Stimulated activated CD4-positive, alpha-beta T cell treated with anti-CD3 and anti-CD28 coated beads, Interleukin-1b, Interleukin-23, amount 100 ng/mL, for 4 hours (primary cell): ENCODE measurements at places on chromosomes 16 and 17.

DNA sequence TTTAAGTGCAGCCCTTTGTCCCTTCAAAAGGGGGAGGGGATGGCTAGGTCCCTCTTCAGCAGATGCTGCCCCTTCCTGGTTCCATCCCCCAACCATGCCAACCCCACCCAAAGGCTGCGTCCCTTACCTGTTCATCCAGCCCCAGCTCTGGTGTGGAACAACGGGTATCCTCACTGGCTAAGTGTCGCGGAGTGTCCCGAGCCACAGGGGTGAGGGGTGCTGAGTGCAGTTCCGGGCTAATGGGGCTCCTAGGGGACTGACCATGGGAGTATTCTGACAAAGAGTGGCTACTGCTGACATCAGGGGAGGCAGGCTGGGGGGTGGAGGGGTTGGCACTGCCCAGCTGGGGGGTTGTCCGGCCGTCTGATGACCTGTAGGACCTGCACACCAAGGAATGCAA lies 32.9 kb downstream of the STH start:
- no peak for DNase-seq

- no peak for DNase-seq
Measured at GRCh38 chr17:75739174-75739573, 17.9 kb downstream of the ITGB4 start.

DNA sequence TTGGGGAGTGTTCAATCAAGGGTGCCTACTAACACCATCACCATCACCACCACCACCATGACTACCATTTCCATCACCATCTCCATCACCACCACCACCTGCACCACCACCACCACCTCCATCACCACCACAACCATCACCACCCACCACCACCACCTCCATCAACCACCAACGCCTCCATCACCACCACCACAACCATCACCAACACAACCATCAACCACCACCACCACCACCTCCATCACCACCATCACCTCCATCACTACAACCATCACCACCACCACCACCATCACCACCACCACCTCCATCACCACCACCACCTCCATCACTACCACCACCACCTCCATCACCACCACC lies 15.7 kb downstream of the MARCHF10 start:
- DNase-seq, result no peak

- no peak for DNase-seq
Measured at GRCh38 chr16:57020651-57021050, 31.3 kb downstream of the NLRC5 start.

DNA sequence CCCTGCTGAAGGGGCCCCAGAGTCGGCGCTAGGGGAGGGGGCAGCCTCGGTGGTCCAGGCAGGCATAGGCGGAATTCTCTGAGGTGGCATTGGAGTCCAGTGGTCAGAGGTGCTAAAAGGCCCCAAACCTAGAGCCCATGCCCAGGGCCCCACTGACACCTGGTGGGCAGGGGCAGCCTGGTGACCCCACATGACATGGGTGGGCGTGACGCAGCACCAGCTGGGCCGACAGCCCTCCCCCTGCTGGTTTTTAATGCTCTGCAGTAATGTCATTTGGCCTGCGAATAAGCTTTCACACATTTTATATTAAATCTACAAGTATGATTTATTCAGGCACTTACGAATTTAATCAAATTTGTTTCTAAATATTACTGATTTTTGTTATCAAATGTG lies 2.1 kb upstream of the RNPS1 start:
- no peak for DNase-seq

DNA sequence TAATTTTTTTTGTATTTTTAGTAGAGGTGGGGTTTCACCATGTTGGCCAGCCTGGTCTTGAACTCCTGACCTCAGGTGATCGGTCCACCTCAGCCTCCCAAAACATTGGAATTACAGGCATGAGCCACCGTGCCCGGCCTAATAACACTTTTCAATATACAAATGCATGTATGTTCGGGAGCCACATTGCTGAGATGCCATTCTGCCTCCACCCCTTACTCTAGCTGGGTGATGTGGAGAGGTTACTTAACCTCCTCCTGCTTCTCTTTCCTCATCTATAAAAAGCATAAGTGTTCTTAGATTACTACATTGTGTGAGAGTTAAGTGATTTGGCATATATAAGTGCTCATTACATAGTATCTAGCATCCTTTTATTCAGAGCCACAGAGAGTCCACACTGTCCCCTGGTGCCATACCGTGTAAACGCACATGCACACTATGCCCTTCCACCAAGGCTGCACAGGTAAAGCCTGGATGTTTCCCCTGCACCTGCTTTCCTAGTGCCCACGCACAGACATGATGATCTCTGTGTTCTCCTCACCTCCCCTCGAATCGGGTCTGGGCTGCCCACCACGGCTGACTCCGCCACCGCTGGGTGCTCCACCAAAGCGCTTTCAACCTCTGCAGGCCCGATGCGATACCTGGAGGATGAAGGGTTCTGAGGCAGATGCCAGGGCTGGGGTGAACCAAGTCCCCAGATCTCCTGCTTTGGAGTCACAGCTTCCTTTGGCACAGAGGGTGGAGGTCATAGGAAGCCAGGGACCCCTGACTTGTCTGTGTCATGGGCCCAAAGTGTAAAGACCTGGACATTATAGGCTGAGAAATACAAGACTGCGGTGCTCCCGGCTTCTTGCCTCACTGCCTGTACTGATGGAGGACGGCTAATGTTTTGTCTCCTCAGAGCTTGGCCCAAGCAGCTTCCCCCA lies 49.0 kb upstream of the ACSM2B start:
- no peak for DNase-seq

DNA sequence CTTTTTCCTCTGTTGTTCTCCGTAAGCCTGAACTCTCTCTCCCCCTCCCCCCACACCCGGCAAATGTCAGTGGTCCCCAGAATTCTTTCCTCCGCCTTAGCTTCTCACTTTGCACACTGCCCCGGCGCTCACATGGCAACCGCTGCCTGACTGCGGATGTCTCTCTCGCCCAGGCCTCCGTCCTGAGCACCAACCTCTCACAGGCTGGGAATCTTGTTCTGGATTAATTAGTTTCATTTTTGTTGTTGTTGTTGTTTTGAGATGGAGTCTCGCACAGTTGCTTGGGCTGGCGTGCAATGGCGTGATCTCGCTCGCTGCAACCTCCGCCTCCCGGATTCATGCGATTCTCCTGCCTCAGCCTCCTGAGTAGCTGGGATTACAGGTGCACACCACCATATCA lies 16.7 kb downstream of the C17orf100 start:
- DNase-seq, result no peak

GRCh38 chr17:11969565-11969964 lies 27.7 kb downstream of the ZNF18 start:
- no peak for DNase-seq

DNA sequence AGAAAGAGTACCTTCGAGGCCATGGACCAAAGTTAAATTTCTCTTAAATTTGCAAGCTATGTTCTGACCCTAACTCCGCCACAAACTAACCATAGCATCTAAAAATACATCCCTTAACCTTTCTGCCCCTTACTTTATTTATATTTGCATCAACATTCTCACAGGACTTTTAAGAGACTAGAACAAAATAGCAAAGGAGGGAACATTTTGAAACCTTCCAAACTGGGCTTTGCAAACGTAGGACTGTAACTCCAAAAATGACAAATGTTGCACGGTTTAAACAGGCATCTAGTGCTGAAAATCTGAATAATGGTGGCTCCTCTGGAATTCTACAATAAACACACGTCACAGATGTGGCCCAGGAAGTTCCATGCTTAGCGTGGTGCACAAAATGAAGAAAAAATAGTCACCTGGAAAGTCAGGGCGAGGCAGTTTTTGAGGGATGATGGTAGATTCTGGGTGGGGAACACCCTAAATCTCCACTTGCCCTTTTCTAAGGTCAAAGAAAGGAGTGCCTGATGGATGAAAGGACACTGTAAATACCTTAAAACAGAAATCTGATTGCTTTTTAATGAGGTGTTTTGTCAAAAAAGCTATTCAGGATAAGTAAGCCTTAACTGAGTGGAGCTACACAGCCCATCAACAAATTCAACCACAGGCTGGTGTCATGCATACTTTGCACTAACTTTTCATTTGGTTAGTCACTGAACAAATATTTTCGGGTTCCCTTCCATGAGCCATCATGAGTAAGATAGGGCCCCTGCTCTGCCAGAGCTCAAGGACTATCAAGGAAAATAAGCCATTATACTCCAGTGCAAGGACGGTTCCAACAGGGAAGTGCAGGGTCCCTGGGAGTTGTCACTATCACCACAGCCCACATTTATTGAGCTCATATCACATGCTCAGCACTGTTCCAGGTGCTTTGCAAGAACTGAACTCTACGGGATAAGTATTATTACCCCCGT lies 21.2 kb downstream of the ARHGAP17 start:
- DNase-seq, result no peak

GRCh38 chr17:79183293-79184158 lies 108.9 kb downstream of the ENGASE start:
- no peak for DNase-seq

DNA sequence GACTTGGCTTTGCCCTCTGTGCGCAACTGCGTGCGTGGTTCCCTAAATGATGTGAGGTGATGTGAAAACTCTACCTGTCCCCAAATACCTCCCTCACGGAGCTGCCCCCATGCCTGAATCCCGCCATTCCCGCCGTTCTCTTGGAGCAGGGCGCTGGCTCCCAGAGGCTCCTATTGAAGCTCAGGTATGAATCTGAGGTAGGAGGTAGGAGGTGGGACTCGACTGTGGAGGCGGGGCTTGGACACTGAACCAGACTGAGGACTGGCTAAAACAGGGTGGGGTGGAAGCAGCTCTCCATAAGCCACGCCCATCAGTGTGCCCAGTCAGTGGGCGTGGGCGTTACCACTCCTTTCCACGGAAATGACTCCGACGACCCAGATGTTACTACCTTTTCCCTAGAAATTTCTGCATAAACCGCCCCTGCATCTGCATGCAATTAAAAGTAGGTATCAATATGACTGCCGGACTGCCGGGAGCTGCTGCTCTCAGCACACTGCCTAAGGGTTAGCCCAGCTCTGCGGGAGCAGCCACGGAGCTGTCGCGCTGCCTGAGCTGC lies 41.0 kb downstream of the FOXL1 start:
- no peak for DNase-seq

DNA sequence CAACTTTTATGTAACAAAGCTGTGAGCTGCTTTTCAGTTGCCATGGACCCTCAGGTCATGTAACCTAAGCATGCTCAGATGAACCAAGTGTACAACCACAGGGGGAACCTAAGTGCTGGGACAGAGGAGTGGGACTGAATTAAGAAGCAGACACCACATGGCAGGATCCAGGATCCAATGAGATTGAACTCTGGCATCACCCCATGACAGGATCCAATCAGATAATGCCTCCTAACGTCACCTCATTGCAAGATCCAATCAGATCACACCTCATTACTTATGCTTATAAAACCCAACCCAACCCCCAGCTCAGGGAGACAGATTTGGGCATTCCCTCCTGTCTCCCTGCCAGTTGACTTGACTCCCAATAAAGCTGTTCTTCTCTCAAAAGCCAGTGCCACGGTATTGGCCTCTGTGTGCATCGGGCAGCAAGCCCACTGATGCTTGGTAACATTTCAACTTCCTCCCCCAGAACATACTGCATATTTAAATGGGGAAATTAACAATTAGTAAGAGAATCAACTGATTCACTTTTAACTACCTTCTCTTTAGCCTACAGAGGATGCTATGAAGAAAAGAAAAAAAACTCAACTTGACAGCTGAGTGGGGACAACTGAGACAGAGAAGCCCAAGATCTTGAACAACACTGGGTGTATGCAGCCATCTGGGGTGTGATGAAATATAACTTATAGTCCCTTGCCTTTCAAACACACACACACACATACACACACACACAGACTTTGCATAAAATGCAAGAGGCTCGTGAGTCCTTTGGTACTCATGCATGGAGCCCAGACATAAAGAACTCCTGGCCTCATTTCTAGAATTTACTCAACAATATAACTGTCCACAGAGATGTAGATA lies 148.4 kb downstream of the SLC39A11 start:
- no peak for DNase-seq

DNA sequence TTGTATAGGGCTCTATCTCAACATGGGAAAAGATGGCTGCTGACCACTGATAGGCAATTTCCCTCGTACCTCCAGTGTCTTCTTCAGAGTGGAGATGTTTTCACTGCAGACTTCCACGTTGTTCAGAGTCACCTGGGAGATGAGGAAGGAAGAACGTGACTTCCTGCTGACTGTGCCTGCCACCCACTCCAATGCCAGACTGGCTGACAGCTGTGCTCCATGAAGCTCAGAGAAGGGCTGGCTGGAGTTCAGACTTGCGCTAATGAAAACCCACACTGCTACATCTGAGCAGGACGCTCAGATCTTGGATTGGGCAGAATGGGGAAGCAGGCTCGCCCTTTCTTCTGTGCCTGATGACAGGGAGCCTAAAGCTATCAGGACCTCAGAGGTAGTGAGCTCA lies 33.1 kb downstream of the COG4 start:
- no peak for DNase-seq

GRCh38 chr16:4511441-4512082 lies 27.0 kb downstream of the CDIP1 start:
- no peak for DNase-seq

DNA sequence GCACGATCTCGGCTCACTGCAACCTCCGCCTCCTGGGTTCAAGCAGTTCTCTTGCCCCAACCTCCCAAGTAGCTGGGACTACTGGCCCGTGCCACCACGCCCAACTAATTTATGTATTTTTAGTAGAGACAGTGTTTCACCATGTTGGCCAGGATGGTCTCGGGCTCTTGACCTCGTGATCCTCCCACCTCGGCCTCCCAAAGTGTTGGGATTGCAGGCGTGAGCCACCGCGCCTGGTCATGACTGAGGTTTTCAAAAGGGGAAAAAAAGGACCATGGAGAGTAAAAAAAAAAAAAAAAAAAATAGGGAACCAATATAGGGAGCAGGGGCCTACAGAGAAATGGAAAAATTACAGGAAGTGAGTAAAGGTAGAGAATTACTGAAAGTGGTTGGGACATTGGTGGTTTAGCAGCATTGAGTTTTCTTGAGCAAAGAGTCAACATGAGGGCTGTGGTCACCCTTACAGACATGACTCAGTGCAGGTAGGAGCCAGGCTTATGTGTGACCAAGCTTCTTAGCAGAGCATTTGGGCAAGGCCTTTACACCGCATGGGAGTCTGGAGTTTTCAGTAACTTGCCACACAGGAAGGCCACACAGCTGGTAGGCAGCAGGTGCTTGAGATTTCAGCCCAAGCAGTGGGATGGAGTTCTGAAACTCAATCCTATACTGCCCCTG lies 447.3 kb downstream of the HS3ST3B1 start:
- DNase-seq, result no peak

GRCh38 chr17:70615831-70616230 lies 446.5 kb downstream of the KCNJ2 start:
- no peak for DNase-seq
